ENCODE measurements at places on chromosomes 6 and 20.
A peak's percentile ranks its signal among the peaks of the same experiment; 100 is the strongest.

GRCh38 chr20:46027245-46027853 lies 1.7 kb upstream of the SLC12A5 start:
- DNase-seq = no peak

GRCh38 chr20:14830899-14831298 lies 493.5 kb upstream of the FLRT3 start:
- DNase-seq = no peak

GRCh38 chr6:108712946-108713345 lies 135.3 kb upstream of the ARMC2 start:
- DNase-seq = no peak

- no peak for DNase-seq
Observed at GRCh38 chr6:288866-289265, 3.4 kb upstream of the DUSP22 start.

GRCh38 chr20:4220352-4220751 lies 205.0 kb upstream of the RNF24 start:
- no peak for DNase-seq

DNA sequence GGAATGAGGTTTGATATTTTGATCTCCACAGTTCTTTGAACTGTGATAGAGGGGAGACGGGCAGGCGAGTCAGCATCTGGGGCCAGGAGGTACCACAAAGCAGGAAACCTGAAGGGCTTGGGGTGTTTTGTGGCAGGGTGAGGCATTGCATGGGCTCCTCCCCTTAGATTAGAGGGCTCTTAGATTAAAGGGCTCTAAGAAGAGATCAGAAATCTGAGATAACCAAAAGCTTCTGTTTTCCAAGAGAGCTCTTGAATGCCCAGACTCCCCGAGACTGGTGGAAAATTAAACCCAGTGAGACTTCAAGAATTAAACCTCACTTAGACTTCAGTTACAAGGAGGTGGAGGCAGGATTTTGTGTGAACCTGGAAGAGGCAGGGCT lies 2.4 kb upstream of the GPX5 start:
- peak; percentile 42 for DNase-seq

DNA sequence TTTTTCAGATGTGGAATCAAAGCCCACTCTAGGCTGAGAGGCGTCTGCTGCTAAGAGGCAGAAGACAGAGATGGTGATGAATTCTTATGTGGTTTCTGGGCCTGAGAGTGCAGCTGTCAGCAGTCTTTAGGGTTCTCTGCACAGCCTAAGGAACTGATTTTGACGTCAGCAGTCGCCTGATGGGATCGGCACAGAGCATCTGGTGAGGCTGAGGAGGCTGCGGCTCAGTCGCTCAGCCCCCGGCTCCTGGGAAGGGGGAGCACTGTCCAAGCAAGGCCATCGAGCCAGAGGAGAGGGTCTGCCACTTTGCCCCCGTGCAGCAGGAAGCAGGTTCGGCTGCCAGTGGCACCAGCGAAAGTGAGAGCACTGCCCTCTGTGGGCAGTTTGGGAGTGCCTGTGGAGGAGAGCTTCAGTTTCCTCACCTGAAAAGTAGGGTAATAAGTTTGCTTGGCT lies 92.5 kb downstream of the TCP11 start:
- peak; percentile 16 for DNase-seq

- DNase-seq = no peak
Observed at GRCh38 chr6:31055441-31055840, 45.2 kb downstream of the MUC22 start.

DNA sequence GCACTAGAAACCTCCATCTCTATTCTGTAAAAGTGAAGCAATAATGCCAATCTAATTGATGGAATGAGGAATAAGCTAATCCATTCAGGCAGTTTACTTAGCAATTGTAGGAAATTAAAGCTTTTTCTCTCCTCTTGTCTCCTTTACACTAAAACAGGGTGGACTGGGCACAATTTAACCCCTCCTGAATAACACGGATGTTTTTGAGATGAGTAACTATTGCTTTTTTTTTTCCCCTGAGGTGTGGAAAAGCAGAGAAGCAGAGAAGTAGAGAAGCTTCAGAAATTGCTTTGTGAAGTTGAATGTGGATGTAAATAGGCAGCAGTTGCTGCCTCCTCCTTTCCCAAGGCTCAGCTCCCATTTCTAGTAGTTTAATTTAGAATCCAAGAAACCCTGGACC lies 40.0 kb upstream of the GCNT2 start:
- no peak for DNase-seq

DNA sequence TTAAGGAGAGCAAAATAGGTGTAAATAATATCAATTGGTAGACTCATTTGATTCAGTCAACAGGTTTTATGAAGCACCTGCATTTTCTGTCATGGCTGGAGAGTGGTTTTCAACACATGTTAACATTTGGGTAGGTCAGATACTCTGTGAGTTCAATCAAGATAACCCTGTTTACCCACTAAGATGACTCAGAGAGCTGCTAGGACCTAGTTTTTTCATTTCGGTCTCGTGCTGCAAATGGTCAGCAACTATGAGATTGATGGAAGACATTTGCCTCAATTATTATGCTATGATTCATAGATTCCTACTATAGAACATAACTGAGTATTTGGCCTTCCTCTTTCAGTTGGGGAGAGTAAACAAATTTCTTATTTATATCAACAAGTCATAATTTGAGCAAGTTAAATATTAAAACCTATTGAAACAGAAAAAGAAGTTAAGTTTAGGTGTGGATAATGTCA lies 391.4 kb upstream of the CITED2 start:
- DNase-seq = no peak

DNA sequence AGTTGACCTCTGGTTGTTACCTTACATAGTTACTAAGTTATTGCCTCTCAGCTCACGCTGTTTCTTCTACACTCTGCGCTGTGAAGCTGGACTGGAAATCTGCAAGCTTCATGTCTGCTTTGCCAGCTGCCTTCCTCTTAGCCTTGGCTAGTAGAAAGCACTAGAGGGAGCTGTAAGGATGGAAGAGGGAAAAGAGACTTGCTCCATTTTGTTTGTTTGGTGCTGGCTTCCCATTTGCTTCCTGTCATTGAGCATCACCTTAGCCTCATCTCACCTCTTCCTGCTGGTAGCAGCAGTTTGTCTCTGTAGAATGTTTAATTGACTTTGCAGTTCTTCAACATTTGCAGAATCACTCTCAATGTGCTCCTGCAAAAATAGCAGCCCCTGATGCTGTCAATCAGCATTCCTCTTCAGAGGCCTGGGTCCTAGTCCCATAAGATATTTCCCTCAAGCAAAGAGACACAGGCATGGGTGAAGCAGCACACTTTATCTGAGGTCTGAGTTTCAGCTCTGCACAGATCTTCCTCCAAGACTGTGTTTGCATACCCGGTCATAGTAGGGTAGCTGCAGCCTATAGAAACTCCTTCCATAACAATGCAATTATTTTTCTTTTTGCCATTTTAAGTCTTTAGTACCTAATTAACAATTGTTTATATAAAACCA lies 302.2 kb upstream of the EPHA7 start:
- no peak for DNase-seq

GRCh38 chr6:163900570-163900969 lies 486.1 kb downstream of the QKI start:
- DNase-seq = no peak

GRCh38 chr20:5923493-5923892 lies 26.8 kb downstream of the TRMT6 start:
- no peak for DNase-seq
